ENCODE measurements at places on chromosomes 6 and 20.

GRCh38 chr6:1738558-1739081 is 128.9 kb downstream of the FOXC1 start:
- DNase-seq: no peak

DNA sequence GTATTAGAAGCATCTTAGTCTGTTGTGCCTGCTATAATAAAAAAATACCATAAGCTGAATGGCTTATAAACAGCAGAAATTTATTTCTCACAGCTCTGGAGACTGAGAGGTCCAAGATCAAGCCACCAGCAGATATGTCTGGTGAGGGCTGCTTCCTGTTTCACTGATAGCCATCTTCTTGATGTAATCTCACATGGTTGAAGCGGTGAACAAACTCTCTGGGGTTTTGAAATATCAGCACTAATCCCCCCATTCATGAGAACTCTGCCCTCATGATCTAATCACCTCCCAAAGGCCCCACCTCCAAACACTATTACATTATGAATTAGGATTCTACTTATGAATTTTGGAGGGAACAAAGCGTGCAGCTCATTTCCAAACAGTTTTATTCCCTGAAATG is 11.6 kb upstream of the CLVS2 start:
- DNase-seq: no peak

- DNase-seq: peak; percentile 25
Observed at GRCh38 chr6:150263765-150264404, 104.9 kb upstream of the IYD start.

GRCh38 chr6:138160329-138161087 is 1.2 kb upstream of the ARFGEF3 start:
- no peak for DNase-seq

GRCh38 chr6:3366596-3367413 is 90.0 kb downstream of the SLC22A23 start:
- no peak for DNase-seq

DNA sequence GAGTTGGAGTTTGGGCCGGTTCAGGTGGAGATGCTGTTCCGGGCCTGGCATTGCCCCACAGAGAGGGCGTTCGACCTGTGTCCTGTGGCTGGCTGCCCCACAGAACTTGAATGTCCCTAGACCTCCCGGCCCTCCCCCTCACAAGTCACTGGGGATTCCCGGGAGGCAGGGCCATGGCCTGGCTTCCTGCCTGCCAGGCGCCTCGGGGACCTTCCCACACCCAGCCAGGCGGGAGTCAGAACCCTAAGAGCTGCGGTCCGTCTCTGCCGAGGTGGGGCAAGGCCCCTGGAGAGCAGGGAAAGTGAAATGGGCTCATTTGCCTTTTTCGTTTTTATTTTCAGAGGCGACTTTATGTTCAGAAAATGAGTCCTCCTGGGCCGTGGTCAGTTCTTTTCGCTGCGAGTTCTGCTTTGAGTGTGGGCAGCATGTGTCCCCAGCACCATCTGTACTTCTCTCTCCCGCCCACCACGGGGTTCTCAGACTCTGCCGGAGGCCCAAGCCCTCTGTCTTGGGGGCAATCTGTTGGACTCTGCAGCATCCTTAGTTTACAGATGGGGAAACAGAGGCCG is 8.5 kb downstream of the RBM38 start:
- DNase-seq: peak; percentile 25

- DNase-seq: no peak
Observed at GRCh38 chr20:8658103-8658502, 410.8 kb upstream of the PLCB4 start.

GRCh38 chr6:125227244-125227643 is 73.7 kb downstream of the TPD52L1 start:
- no peak for DNase-seq

DNA sequence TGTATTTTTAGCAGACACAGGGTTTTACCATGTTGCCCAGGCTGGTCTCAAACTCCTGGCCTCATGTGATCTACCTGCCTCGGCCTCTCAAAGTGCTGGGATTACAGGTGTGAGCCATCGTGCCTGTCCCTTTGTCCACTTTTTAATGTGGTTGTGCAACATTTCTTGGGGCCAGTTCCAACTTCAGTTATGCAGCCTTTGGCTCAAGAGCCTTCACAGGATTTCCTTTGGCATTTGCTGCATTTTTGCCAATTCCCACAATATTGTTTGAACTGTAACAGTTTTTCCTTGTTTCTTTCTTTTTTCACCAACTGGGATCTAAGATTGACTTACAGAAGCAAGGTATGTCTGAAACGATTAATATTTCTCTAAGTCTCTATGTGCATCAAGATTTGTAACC is 63.6 kb downstream of the EDN1 start:
- no peak for DNase-seq

DNA sequence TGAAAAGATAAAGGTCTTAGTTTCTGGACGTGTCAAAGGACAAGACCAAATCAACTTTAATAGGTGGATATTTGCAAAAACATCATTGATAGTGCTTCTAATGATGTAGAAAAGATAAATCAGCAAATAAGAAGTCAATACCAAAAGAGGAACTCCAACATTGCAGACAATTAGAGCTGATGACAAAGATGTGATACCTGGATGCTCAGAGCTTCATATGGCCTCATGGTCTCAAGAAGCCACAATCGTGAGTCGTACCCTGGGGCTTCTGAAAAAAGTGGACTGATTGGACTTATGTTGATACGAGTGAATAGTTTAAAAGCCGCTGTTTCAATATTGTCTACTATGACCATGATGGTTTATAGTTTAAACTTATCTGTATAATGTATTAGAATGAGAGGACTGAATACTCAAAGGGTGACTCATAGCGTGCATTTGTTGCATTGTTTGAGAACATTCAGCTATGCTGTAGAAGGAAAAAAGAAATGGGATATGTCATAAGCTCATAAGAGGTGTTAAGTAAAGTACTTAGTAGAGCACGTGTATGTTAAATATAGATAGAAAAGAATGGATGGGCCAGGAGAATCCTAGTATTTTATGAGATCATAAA is 54.6 kb upstream of the RIPOR2 start:
- no peak for DNase-seq

GRCh38 chr20:49916146-49917002 is 1.0 kb upstream of the SPATA2 start:
- no peak for DNase-seq

DNA sequence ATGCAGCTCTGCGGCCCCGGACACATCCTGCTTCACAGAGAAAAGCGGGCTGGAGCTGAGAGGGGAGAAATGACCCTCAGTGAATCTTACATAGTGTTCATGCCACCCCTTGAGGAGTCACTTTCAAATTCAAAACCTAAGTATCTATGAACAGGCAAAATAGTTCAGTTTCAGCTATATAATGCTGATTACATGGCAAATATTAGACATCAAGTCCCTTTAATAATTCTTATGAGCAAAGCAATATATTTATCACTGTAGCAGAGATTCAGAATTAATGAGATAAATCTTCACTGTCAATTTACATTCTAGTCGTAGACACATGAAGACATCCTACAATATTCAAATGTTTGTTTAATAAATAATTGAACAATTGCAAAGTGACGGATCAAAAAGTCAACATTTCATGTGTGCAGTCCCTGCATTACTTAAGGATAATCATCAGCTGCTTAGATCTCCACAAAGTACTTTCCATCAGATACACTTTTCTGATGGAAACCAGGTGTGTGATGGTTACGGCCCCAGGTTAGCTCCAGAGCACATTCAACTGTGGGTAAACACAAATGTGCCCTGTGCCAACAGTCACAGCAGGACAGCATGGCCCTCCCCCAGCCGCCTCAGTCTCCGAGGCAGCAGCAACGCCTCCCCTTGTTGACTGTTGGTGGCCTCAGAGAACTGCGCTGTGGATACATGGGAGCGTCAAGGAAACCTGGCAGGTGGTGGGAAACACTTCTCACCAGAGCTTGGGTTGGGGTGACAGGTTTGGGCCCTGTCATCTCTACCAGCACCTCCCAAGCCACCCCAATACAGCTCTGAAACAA is 787 bp upstream of the PRR18 start:
- no peak for DNase-seq

DNA sequence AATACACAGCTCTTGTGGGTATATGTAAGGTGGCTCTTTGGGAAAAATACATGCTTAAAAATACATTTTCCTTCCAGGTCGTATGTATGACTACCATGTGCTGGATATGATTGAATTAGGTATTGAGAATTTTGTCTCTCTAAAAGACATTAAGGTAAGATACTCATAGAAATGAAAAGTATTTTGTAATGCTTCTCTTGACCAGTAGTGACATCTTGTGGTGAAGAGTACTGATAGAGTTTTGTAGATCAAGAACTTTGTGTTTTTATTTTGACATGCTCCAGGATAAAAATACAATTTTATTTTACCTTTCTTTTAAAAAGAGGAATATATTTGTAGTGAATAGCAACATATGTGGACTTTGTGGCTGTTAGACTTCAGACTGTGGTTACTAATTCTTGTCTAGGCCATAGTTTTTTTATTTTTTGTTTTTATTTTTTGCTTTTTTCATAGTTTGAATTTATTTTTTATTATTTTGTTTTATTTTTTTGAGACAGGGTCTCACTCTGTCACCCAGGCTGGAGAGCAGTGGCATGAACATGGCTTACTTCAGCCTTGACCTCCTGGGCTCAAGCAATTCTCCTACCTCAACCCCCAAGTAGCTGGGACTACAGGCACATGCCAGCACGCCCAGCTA is 17.9 kb downstream of the RPF2 start:
- DNase-seq: no peak

- DNase-seq: no peak
Observed at GRCh38 chr20:63658749-63659187, 656 bp downstream of the RTEL1 start.

- DNase-seq: no peak
Observed at GRCh38 chr6:845566-845965, 152.6 kb upstream of the EXOC2 start.

DNA sequence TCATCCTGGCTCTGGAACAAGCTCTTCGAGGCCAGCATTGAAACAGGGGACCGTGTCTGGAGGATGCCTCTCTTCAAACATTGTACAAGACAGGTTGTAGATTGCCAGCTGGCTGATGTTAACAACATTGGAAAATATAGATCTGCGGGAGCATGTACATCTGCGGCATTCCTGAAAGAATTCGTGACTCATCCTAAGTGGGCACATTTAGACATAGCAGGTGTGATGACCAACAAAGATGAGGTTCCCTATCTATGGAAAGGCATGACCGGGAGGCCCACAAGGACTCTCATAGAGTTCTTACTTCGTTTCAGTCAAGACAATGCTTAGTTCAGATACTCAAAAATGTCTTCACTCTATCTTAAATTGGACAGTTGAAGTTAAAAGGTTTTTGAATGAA is 3.6 kb upstream of the CDKN1A start:
- DNase-seq: no peak

DNA sequence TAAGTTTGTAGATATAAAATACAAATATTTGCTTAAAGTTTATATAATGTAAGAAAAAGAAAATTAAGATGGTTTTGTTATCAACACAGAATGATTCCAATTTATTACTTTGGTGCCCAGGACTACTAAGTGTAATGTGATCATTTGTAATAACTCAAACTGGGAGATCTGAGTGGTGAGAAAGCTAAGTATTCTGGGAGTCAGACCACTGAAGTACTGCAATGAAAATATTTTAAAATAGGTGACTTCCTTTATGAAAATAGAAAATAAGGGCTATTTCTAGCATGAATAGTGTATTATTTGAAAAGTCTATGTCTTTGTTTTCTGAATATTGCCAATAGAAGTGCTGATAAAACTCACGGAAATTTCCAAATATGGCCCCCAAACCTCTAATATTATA is 305.6 kb upstream of the MAN1A1 start:
- no peak for DNase-seq

DNA sequence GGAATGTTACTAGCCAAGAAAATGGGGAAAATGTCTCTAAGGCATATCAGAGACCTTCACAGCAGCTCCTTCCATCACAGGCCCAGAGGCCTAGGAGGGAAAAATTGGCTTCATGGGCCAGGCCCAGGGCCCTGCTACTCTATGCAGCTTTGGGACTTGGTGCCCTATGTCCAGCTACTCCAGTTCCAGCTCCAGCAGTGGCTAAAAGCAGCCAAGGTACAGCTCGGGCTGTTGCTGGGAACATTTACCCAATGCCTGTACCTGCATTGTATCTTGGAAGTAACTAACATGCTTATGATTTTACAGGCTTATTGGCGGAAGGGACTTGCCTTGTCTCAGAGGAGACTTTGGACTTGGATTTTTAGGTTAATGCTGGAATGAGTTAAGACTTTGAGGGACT is 390.6 kb downstream of the GRIK2 start:
- no peak for DNase-seq

- no peak for DNase-seq
Observed at GRCh38 chr6:75135876-75136275, 70.0 kb downstream of the COL12A1 start.

- DNase-seq: no peak
Observed at GRCh38 chr6:170108890-170109587, 181.8 kb downstream of the DLL1 start.

DNA sequence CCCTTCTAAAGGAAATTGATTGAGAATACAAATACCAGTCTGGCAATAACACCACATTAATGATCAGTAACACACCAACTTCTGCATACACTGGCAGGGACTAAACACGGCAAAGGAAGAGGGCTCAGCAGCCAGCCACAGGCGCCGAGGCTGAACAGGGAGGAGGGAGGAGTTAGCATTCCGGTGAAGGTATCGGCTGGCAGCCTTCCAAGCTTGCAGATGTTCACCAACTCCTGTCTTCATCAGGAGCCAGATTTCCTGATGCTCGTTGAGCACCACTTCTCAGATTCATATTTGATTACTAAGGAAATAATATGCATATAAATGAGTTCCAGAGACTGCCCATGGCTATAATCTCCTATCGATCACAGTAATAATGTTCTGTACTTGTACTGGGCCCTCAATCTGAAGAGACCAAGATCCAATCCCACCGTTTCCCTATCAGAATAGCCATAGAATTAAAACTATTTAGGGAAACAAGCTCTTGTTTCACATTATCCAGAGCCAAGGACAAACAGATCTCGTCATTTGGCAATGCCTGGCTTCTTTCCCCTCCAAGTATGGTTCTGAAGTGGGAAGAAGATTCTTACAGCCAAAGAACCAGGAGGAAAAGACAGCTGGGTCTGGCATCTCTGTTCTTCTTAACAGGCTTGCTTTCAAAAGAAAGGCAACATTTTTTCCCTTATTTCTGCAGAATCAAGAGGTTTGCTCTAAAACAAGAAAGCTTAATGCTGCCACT is 42.2 kb downstream of the GFOD1 start:
- no peak for DNase-seq

GRCh38 chr20:4014031-4014474 is 1.3 kb downstream of the RNF24 start:
- no peak for DNase-seq

- DNase-seq: no peak
Observed at GRCh38 chr20:54633374-54634355, 158.3 kb downstream of the DOK5 start.

GRCh38 chr20:25252686-25253421 is 5.0 kb downstream of the PYGB start:
- DNase-seq: no peak

DNA sequence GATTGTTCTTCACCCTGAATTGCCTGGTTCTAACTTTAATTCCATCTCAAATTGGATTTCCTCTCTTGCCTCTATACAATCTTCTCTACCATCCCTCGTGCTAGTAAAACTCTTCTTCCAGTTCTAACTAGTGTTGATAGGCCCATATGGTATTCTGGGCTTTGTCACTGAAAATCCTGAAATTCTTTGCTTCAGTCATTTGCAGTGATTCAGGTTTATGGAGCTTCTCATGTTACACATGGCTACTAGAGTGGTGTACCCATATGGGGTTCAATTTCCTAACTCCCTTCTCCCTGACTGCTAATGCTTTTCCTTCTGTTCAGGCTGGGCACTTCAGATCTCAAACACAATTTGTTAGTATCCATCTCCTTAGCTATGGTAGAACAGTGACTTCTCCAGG is 956.6 kb downstream of the KIF16B start:
- DNase-seq: no peak

Data from CD4-positive, alpha-beta T cell treated with Interleukin-15 for 1 hour (primary cell).